ENCODE measurements at places on chromosomes 6 and 20.

- DNase-seq: no peak
These were observed 52.3 kb downstream of the PIGU start for GRCh38 chr20:34624629-34625028.

DNA sequence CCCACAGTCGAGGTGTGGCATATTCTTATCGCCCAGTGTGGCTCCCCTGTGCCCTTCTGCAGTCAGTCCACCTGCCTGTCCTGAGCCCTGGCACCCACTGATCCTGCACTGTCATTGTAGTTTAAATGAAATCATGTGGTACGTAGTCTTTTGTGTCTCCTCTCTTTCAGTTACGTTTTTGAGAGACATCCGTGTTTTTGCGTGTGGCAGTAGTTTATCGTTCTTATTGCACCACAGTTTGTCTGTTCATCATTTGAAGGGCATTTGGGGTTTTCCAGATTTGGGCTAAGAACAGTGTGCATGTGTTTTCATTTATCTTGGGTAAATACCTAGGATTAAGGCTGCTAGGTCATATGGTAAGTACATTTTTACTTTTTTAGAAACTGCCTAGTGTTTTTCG lies 49.3 kb downstream of the SPATA2 start:
- no peak for DNase-seq

DNA sequence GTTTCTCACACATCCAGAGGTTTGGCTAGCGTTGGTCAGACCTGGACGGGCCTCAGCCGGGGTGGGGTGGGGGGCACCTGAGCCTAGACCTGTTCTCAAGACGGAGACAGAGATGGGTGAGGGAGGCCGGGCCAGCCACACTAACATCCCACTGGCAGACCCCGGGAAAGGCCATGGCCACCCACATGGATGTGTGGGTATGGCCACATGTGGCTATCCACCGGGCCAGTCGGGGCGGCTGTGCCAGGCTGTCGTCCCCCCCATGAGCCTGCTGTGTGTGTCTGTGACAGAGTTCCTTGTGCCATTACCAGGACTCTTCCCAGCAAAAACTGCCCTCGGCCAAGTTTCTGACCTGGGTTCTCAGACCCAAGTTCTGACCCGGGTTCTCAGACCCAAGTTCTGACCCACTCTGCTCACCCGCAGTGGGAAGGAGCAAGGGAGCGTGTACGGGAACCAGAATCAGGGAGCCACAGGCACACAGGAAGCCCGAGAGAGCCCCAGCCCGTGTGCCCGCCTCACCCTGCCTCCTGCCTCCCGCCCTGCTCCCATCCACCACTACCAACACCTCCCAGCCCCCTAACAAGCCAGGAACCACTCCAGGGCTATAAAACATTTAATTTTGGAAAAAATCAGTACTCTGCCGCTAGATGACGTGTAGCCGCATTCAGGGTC lies 255.5 kb downstream of the TAF4 start:
- DNase-seq: no peak

DNA sequence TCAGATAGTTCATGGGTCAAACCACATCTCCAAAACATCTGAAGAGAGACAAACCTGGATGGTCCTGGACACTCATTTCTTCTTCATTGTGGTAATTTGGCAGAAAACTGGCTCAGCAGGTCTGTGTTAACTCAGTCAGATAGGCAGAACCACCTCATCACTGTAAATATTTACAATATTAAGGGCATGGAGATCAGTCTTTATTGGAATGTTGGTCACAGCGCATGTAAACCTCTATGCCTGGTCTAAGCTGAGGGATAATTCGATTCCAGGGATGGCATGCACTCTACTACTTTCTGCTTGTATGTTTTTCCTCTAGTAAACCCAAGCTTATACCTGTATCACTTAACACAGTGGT lies 4.0 kb upstream of the TBC1D7 start:
- DNase-seq: no peak

GRCh38 chr6:18507018-18507415 lies 119.9 kb downstream of the RNF144B start:
- DNase-seq: no peak

- peak; percentile 57 for DNase-seq
These were observed 285.6 kb upstream of the SGK1 start for GRCh38 chr6:134603561-134603960.

DNA sequence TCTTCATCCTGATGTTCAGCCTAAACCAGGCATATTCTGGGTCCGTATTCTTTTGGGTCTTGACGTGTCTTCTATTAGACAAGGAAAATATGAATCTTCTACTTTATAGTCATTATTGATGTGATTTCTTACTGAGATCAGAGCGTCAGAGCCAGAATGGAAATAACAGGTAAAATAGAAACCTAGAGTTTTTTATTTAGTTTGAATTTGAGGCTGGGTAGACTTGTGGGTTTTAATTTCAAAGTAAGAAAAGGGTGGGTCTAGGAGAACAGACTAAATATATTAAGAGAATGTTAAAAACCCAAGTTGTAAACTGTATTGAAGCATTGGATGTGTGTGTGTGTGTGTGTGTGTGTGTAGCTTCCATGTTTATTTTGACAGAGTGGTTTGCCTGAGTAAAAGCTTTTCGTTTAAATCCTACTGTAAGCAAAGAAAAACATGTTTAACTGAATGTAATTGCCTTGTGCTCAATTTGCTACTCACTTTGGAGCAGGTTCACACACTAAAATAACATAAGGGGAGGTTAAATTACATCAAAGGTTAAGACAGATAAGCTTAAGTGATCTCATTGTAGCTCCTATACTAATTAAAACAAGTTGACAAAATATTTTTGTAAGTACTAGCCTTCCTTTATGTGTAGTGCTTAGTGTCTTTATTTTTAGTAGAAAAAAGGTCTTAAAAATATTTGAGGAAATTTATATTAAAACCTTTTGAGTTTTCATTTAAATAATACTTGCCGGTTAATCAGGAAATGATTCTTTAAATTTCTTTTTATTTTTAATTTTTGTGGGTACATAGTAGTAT lies 17.4 kb downstream of the HECA start:
- no peak for DNase-seq

DNA sequence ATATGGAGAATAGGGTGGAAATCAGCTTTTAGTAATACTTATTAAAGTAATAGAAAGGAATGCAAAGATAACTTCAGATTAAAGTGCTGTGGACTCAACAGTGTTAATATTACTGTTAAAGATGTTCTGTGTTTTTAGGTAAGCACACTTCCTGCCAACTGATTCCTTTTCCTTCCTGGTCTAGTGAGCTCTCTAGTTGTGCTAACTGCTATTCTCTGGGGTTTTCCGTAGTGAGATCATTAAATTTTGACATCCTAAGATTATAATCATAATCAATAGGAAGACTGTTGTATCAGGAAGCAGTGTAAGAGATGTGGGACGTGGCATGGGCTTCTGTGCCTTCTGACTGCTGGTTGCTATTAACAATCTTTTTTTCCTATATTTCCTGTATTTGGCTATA lies 1.2 kb upstream of the TMEM217 start:
- DNase-seq: no peak

GRCh38 chr20:44966030-44966961 lies at the start of gene STK4:
Gene STK4, plus strand, starts transcription at chr20:44966512. Its CDS starts 57 bp downstream, at chr20:44966569.
- peak; percentile 94 for DNase-seq

DNA sequence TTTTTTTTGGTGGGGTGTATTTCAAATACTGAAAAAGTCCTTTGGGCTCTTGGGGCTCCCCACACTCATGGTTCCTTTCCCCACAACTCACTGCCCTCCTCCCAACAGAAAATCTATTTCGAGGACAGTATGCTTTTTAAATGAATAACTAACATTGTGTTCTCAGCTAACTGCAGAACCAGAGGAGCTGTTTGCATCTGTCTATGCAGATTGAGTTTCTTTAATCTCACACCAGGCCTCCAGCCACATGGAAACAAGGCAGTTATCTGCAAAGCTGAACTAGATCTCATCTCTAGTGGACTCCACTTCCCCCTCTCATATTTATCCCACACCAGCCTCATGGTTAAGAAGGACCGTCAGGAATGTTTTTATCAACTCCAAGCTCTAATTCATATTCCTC lies 955.1 kb downstream of the KIF16B start:
- no peak for DNase-seq

GRCh38 chr6:27867945-27868300 lies 44.3 kb downstream of the OR2B2 start:
- no peak for DNase-seq

DNA sequence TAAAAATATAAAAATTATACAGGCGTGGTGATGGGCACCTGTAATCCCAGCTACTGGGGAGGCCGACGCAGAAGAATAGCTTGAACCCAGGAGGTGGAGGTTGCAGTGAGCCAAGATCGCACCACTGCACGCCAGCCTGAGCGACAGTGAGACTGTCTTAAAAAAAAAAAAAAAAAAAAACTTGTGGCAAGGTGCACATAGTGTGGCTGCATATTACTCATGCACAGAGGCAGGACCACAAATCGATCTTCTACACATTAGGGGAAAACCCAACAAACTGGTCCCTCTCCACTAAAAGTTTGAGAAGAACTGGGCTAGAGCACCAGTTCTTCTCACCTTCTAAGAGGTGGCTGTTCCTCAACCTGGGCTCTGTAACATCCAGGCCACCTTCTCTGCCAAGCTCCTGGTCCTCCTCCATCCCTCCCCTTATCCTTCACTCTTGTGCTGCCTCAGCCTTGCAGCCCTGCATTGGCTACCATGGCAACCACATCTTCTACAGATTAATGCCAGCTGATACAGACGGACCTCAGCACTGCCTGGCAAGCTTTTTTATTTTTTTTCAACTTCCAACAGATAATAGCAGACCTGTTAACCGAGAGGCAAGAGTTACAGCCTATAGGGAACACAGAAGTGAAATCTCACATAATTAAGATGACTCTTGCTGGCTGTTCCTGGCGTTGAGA lies 88.0 kb downstream of the ATP9A start:
- DNase-seq: no peak

- DNase-seq: no peak
These were observed 10.4 kb downstream of the MRPL14 start for GRCh38 chr6:44116641-44117382.

DNA sequence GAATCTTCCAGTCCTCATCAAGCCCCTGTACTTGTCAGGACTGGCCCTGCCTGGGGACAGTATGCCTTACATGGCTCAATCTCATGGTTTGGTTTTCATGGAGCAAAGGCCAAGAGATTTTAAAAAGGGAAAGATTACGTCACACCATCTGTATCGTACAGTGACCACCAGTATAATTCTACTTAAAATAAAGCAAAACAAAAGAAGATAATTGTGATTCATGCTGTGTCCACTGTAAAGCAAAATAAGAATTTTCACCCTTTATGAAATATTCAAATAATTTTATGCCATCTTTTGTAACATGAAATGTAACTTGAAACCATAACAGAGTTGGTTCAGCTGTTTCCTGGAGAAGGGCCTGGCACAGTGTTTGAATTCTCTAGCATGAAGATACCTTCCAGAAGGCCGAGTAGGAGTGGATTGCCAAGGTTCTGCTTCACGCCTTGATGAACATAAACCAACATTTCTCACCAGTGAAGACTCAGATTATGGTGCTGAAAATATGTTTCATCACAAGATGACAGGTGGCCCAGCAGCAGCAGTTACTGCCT lies 486.5 kb downstream of the RFPL4B start:
- no peak for DNase-seq

DNA sequence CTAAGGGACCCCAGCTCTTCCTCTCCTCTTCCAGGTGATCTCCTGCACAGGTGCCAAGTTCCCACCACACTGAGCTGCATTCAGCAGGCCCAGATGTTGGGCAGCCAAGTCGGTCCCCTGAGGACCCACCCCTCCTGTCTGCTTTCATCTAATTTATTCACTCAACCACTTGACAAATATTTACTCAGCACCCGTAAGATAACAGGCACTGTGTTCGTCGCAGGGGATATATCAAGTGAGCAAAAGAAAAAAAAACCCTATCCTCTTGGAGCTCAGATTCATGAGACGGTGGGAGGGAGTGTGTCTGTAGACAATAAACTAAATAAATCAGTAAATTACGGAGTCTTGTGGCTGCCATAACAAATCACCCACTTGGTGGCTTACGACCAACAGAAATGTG lies 143.6 kb downstream of the MRPL14 start:
- DNase-seq: no peak

DNA sequence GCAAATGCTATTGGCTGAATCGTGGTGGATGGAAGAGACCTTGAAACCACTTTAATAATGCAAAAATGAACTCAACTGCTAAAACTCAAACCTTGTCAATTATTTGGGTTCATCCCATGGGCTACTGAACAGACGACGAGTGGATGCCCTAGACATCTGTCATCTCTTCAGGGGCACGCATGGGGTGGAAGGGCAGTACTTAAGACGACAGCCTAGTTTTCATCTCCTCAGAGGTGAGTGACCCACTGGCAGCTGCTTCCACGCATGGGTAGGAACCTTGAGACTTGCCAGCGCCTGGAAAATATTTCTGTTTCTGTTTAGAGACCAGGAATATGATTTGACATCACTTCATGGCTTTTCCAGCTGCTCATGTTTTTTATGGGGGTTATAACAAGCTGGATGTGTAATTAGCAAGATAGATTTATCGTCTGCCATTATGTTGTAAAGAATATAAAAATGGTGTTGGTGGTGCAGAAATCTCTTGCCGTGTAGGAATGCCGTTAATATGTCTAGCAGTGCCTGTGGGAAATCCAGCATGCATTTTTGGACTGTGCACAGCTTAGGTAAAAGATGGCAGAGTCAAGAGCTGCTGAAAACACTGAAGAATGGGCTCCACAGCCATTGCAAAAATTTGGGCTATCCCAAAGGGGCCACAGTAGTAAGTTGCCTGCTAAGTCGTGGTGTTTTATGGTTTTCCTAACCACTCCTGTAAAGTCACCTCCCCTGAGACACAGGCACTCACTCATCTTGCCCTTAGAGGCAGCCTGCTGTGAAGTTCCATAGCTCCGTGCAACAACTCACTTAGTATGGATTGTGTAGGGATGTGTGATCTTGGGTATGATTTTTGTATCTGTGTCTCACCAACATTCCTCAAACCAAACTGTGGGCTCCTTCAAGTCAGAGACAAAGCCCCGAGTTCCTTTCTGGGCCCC lies 203.3 kb downstream of the EYA2 start:
- no peak for DNase-seq

- DNase-seq: no peak
These were observed 1012.7 kb downstream of the EYS start for GRCh38 chr6:64694356-64694755.

GRCh38 chr6:18432180-18432579 lies 45.0 kb downstream of the RNF144B start:
- DNase-seq: no peak

- no peak for DNase-seq
These were observed 151.5 kb downstream of the PRL start for GRCh38 chr6:22145376-22145775.

- no peak for DNase-seq
These were observed 390.8 kb upstream of the IRAK1BP1 start for GRCh38 chr6:78476561-78476960.

DNA sequence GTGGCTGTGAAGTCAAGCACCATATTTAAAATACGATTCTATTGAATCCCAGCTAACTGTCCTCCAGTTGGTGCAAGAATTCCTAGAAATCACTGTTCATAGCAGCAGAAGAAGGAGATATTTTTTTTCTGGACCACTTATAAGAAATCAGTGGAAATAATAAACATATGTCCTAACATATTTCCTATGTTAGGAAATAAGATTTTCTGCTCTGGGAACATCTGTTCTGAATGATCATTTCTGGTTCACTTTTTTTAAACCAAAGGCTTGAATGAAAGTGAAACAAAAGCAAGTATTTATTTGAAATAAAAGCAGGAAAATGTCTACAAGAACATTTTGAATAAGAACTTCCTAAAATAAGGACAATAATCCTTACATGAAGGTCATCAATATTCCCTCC lies 138.9 kb upstream of the RALGAPA2 start:
- no peak for DNase-seq
